ENCODE measurements at places on chromosomes 7 and 10. TPM values are rescaled to one million over a fixed set of nuclear protein-coding genes. Genes with fewer than 3 reads are reported as not detected.

GRCh38 chr7:44733708-44734481 is 14.8 kb upstream of the ZMIZ2 start:
- no peak for DNase-seq

DNA sequence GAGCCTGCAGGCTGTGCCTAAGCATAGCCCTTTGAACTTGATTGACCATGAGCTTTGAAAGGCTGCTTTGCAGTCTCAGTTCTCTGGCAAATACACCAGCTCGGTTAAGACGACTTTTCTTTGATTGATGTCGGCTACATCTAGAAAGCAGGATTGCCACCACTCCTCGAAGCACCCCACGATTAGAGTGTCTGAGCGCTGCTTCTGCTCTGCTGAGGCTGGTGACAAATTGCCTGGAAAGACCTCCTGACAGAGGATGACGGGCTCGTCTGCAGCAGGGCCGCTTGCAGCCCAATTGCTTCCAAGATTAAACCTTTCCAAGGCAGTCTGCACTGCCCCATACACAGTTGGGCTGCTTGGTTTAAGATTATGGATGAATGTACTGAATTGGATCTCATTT is 182.0 kb downstream of the CUX1 start:
- no peak for DNase-seq

DNA sequence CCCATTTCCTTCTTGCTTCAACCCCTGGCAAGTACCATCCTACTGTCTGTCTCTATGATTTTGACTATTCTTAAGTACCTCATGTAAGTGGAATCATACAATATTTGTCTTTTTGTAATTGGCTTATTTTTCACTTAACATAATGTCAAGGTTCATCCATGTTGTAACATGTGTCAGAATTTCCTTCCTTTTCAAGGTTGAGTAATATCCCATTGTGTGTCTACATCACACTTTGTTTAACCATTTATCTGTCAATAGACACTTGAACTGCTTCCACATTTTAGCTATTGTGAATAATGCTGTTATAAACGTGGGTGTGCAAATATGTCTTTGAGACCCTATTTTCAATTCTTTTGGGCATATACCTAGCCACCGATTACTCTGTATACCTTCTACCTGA is 14.0 kb upstream of the CDK14 start:
- DNase-seq, result no peak

- DNase-seq, result peak; percentile 61
Measured at GRCh38 chr10:22673785-22674572, 40.4 kb downstream of the PIP4K2A start.

- DNase-seq, result no peak
Measured at GRCh38 chr7:138853448-138853847, 55.5 kb upstream of the ATP6V0A4 start.

DNA sequence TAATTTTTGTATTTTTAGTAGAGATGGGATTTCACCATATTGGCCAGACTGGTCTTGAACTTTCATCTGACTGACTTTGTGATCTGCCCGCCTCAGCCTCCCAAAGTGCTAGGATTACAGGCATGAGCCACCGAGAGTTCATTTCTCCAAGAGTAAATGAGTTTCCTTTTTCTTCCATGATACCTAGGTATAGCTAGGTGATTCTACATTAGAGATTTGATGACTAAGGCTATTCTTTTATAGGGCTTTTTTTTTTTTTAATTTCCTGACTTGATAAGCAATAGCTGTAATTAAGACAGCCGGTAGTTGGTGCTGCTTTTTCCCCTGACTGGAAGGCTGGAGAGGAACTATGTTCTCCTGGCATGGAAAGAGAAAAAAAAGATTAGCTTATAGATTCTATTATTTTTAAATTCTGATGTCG is 3.3 kb downstream of the PTPN12 start:
- DNase-seq, result no peak

- DNase-seq, result no peak
Measured at GRCh38 chr7:73870041-73870492, 9.1 kb downstream of the TMEM270 start.

GRCh38 chr10:95841661-95842498 is 65.9 kb upstream of the CC2D2B start:
- DNase-seq, result peak; percentile 74

GRCh38 chr7:105118612-105119600 is 104.9 kb downstream of the KMT2E start:
- no peak for DNase-seq

DNA sequence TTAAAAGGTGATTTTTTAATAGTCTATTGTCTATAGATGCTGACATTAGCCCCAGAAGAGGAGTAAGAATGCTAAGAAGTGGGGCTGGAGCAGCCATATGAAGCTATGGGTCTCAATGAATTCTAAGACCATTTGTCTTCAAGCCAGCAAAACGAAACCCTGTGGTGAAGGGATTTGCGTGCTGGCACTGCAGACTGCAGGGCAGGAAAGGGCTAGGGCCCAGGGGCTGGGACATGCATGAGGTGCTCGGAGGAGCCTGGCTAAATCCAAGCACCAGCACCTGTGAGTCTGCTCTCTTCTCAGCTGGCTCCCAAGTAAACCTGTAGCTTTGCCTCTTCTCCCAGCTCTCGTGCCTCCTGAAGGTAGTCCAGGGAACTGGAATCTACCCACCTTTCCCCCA is 1.3 kb upstream of the NDST2 start:
- DNase-seq, result no peak

- DNase-seq, result no peak
Measured at GRCh38 chr10:75765789-75766096, 334.3 kb downstream of the LRMDA start.

- no peak for DNase-seq
Measured at GRCh38 chr10:55065185-55065584, 264.2 kb upstream of the PCDH15 start.

DNA sequence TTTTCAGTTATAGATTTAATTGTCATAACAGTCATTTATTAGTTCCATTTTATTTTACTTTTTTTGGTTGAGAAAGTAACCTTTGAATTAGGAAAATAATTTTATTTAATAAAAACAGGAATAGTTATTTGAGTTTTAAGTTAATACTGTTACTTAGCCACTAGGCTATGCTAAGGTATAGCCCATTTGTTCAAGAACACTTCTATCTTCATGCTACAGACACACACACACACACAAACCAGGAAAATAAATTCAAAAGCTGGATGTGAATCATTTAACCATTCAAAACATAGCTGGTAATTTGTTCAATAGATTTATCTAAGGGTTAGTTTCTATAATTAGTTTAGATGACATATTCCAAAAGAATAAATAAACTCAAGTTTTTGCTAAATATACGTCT is 148.4 kb downstream of the RNF133 start:
- DNase-seq, result no peak

- DNase-seq, result no peak
Measured at GRCh38 chr10:26446258-26446657, 8.1 kb downstream of the APBB1IP start.

DNA sequence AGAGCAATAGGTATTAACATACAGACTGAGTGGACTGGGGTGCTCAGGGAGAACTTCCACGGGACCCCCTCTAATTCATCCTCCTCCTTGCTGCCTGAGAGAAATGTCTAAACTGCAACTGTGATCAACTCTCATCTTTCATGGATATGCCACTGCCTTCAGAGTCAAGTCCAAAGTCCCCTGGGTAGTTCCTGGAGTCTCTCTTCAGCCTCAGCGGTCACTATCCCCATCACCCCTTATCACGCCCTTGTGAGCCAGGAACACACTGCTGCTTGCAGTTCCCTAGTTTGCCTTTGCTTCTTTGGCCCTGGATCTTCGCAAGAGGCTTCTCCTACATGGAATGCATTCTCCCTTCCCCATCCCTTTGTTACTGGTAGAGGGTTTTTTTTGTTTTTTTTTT is 58.7 kb upstream of the AUTS2 start:
- DNase-seq, result no peak

DNA sequence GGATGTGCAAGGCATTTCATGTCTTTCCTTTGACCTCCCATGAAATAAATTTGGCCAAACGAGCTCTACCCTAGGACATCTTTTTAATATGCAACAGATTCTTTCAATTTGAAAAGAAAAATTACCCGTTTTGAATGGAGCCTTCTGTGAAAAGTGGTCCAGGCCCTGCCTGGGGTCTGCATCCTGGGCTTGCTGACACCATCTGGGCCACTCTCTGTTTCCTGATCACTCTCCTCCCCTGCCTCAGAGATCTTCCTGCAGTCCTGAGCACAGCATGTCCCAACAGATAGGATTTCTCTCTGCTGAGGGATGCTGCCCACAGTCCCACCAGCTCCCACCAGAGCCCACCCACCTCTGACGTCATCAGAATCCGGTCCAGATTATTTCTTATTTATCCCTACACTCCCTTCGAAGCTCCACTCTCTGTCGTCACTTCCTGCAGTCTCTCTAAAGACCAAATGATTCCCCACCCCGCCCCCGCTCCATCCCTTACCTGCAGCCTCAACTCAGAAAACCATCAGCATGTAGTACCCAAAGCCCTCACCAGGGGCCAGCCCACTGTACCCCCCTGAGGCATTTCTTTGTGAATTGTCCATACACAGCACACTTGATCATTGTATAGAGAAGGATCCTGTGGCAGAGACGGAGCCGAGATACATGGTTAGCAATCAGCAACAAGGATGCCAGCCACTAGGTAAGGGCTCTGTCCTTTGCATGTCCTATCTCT is 192.1 kb upstream of the MGMT start:
- DNase-seq, result no peak

DNA sequence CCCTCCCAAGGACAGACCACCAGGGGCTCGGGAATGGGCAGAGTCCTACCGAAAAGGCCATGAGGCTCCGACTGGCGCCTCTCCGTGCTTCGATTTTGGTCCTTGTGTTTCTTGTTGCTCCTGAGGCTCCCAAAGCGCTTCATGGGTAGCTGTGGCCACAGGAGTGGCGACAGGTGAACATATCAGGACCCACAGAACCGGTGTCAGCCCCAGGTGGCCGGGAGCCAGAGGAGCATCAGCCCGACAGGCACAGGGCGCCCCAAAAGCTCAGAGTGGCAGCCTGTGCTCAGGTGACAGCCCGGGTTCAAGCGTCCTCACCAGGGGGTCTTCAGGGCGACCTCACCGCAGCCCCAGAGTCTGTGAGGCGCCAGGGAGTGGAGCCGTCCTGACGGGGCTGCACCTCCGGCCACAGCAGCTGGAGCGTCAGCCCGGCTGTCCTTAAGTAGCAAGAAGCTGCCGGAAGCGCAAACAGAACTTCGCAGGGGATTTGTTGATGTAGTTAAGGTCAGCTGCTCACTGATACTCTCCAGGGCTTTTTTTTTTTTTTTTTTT is 141.0 kb downstream of the PRKAG2 start:
- no peak for DNase-seq

GRCh38 chr7:120973849-120974248 is 14.7 kb upstream of the CPED1 start:
- DNase-seq, result no peak

GRCh38 chr7:15747301-15747700 is 60.8 kb upstream of the MEOX2 start:
- DNase-seq, result peak; percentile 25

DNA sequence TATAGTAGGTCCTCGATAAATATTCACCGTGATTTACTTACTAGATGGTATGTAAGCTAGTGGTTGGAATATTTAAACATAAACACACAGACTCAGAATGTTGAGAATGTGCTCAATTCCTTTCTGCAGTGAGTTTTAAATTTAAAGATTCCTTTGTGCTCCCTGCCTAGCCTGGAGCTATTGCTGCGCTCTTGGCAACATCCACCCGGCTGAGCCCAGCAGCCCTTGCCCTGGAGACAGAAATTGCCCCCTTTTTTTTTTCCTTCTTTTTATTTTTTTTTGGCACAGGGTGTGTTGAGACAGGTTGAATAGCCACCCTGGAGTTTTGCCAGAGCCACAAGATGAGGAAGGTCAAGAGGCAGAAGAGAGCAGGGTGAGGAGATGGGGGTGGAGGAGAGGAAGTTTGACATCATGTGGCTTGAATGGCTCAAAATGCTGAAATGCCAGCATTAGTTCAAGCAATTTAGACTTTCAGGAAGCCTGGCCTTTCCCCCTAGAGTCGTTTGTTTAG is 180.8 kb downstream of the PRKCQ start:
- DNase-seq, result peak; percentile 31

PRSS2 gene
- total RNA-seq, result not detected

LHFPL3 gene
- total RNA-seq, result not detected

ASAH2 gene
- 1.2 TPM for total RNA-seq

CHST12 gene
- 7.4 TPM for total RNA-seq

CCAR1 gene
- total RNA-seq, result 45.5 TPM

CALHM1 gene
- 0.10 TPM for total RNA-seq

Measured in tongue (tissue), 3 donors.